Vagina (tissue), 2 donors: ENCODE measurements at places on chromosomes 5 and 9. TPM values are rescaled to one million over a fixed set of nuclear protein-coding genes. Genes with fewer than 3 reads are reported as not detected.

- peaks cover 72% of the 10 kb centered on the region for H3K4me1 ChIP-seq
- H3K36me3 ChIP-seq: no peaks in the 10 kb centered on the region
- H3K4me3 ChIP-seq: no peak overlapping the region
- no peak for DNase-seq
- H3K27ac ChIP-seq: no peak overlapping the region
These were observed 5.4 kb upstream of the NRARP start for GRCh38 chr9:137307255-137308056.

GRCh38 chr5:61366497-61367240 lies 34.6 kb downstream of the ZSWIM6 start:
- no peak for DNase-seq
- H3K27me3 ChIP-seq: no peaks in the 10 kb centered on the region
- no peak overlapping the region for H3K4me3 ChIP-seq
- no peak overlapping the region for H3K27ac ChIP-seq
- no peaks in the 10 kb centered on the region for H3K36me3 ChIP-seq
- H3K4me1 ChIP-seq: peaks cover 3% of the 10 kb centered on the region

- H3K36me3 ChIP-seq: no peaks in the 10 kb centered on the region
- no peak for DNase-seq
- H3K4me1 ChIP-seq: no peaks in the 10 kb centered on the region
- no peak overlapping the region for H3K4me3 ChIP-seq
- no peak overlapping the region for H3K27ac ChIP-seq
- H3K27me3 ChIP-seq: no peaks in the 10 kb centered on the region
These were observed 99.8 kb upstream of the CACNA1B start for GRCh38 chr9:137777761-137778160.

- no peaks in the 10 kb centered on the region for H3K27me3 ChIP-seq
- H3K4me1 ChIP-seq: no peaks in the 10 kb centered on the region
- H3K4me3 ChIP-seq: no peak overlapping the region
- no peak overlapping the region for H3K27ac ChIP-seq
- H3K36me3 ChIP-seq: no peaks in the 10 kb centered on the region
These were observed 54.0 kb downstream of the BOD1 start for GRCh38 chr5:173562451-173562850.

- DNase-seq: no peak
- H3K27me3 ChIP-seq: no peaks in the 10 kb centered on the region
- no peaks in the 10 kb centered on the region for H3K4me1 ChIP-seq
- no peak overlapping the region for H3K27ac ChIP-seq
- H3K36me3 ChIP-seq: no peaks in the 10 kb centered on the region
- H3K4me3 ChIP-seq: no peak overlapping the region
These were observed 78.6 kb upstream of the SLC28A3 start for GRCh38 chr9:84419031-84419602.

DNA sequence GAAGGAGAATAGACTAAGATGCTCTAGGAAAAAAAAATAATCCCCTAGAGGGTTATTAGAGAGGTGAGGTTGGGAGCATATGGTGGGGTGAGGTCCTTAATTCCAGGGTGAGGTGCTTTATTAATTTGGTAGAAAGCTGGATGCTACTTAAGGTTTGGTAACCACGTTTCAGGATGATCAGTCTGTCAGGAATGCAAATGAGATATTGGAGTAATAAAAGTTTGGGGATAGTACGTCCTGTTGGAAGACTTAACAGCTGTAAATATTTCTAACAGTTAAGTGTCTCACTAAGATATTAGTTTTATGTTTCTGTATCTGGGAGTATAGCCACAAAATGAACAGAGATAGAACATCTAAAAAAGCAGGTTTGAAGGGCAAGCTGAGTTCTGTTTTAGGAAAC lies 578.9 kb downstream of the CETN3 start:
- no peak overlapping the region for H3K4me3 ChIP-seq
- no peaks in the 10 kb centered on the region for H3K27me3 ChIP-seq
- no peak overlapping the region for H3K27ac ChIP-seq
- H3K4me1 ChIP-seq: no peaks in the 10 kb centered on the region

- no peaks in the 10 kb centered on the region for H3K4me1 ChIP-seq
- no peak overlapping the region for H3K27ac ChIP-seq
- H3K4me3 ChIP-seq: no peak overlapping the region
- H3K36me3 ChIP-seq: no peaks in the 10 kb centered on the region
These were observed 952.8 kb upstream of the EDIL3 start for GRCh38 chr5:85337435-85337834.

- H3K27me3 ChIP-seq: no peaks in the 10 kb centered on the region
- no peak overlapping the region for H3K27ac ChIP-seq
- DNase-seq: no peak
- no peak overlapping the region for H3K4me3 ChIP-seq
- H3K36me3 ChIP-seq: no peaks in the 10 kb centered on the region
These were observed 1131.0 kb downstream of the MAT2B start for GRCh38 chr5:164636456-164636855.

IL3 gene
- not detected for total RNA-seq

- H3K4me3 ChIP-seq: no peak overlapping the region
- no peaks in the 10 kb centered on the region for H3K4me1 ChIP-seq
- no peak for DNase-seq
- no peak overlapping the region for H3K27ac ChIP-seq
- H3K27me3 ChIP-seq: no peaks in the 10 kb centered on the region
These were observed 182.8 kb downstream of the ICE1 start for GRCh38 chr5:5605170-5605764.

- DNase-seq: no peak
- H3K27me3 ChIP-seq: no peaks in the 10 kb centered on the region
- H3K27ac ChIP-seq: no peak overlapping the region
- H3K36me3 ChIP-seq: no peaks in the 10 kb centered on the region
- no peaks in the 10 kb centered on the region for H3K4me1 ChIP-seq
These were observed 12.9 kb downstream of the FAM169A start for GRCh38 chr5:74853256-74853655.

DNA sequence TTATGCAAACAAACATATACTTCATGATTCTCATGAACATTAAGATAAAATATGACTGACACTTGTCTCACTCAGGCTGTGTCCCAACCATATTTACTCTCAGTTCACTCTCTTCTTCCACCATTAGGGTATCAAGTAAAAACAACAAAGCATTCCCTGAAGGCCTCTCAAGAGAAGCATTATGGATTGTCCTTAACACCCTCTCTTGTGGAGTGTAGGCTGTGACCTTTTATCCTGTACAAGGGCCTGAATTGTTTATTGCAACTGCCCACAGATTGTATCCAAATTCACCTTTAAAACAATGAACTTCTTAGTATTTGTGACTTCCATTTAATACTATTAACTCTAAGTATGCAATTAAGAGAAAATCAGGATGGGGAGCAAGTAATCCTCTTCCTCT lies 78.1 kb downstream of the RICTOR start:
- no peak overlapping the region for H3K4me3 ChIP-seq
- no peaks in the 10 kb centered on the region for H3K4me1 ChIP-seq

GRCh38 chr5:108084105-108084504 lies 297.8 kb downstream of the FBXL17 start:
- DNase-seq: no peak
- peaks cover 4% of the 10 kb centered on the region for H3K36me3 ChIP-seq
- no peaks in the 10 kb centered on the region for H3K27me3 ChIP-seq
- no peaks in the 10 kb centered on the region for H3K4me1 ChIP-seq
- H3K4me3 ChIP-seq: no peak overlapping the region

GRCh38 chr9:21746550-21746949 lies 55.9 kb upstream of the MTAP start:
- no peaks in the 10 kb centered on the region for H3K27me3 ChIP-seq
- H3K4me3 ChIP-seq: no peak overlapping the region
- H3K36me3 ChIP-seq: no peaks in the 10 kb centered on the region
- no peak overlapping the region for H3K27ac ChIP-seq
- DNase-seq: no peak

SLC9A3 gene
- total RNA-seq: 3.9 TPM

GRCh38 chr5:7269591-7270274 lies 126.2 kb upstream of the ADCY2 start:
- DNase-seq: no peak
- no peaks in the 10 kb centered on the region for H3K4me1 ChIP-seq
- H3K36me3 ChIP-seq: no peaks in the 10 kb centered on the region
- H3K27ac ChIP-seq: no peak overlapping the region

GRCh38 chr9:137110147-137110910 lies 4.2 kb downstream of the DPP7 start:
- H3K36me3 ChIP-seq: no peaks in the 10 kb centered on the region
- H3K4me3 ChIP-seq: no peak overlapping the region
- no peak for DNase-seq
- no peaks in the 10 kb centered on the region for H3K27me3 ChIP-seq

PSD2 gene
- 0.25 TPM for total RNA-seq

GRCh38 chr5:164475339-164475977 lies 970.0 kb downstream of the MAT2B start:
- no peaks in the 10 kb centered on the region for H3K4me1 ChIP-seq
- no peaks in the 10 kb centered on the region for H3K27me3 ChIP-seq
- H3K4me3 ChIP-seq: no peak overlapping the region
- H3K27ac ChIP-seq: no peak overlapping the region

CCDC192 gene
- total RNA-seq: not detected

DNA sequence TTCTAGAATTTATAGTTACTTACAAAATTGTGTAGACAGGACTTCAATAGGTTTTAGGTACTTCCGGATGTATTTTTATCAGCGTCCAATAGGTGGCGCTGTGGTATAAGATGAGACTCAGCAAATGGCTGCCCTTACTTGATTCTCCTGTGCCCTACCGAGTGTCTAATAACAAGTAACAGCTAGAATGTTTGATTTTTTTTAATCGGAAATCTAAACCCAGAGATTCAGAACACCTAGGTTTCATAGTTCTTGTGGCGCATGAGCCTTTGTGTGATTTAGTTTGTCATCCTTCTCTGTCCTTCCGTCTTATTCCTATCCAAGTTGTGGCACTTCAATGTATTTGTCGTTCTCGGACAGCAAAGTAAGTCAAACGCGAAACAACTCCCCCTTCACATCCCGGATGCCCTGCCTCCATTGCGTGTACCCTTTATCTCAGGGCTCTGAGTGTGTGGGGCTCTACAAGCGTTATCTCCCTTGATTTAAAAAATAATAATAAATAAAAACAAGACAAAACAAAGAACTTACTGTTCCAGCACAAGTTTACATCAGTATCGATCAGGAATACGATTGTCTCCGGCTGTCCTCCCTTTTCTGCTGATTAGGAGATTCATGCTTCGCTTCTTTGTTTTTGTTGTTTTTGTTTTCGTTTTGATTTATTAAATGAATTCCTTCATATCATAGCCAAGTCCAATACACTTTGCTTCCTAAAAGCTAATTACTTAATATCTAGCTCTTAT lies 50.7 kb upstream of the SLC30A5 start:
- H3K4me1 ChIP-seq: no peaks in the 10 kb centered on the region
- no peaks in the 10 kb centered on the region for H3K27me3 ChIP-seq
- DNase-seq: no peak
- H3K27ac ChIP-seq: peak overlapping the region; percentile 61
- no peaks in the 10 kb centered on the region for H3K36me3 ChIP-seq
- peak overlapping the region; percentile 38 for H3K4me3 ChIP-seq

- H3K4me3 ChIP-seq: no peak overlapping the region
- no peaks in the 10 kb centered on the region for H3K4me1 ChIP-seq
- H3K36me3 ChIP-seq: no peaks in the 10 kb centered on the region
- H3K27ac ChIP-seq: no peak overlapping the region
These were observed 593.4 kb upstream of the RGMB start for GRCh38 chr5:98179791-98180755.

CARD9 gene
- 16.9 TPM for total RNA-seq

DNA sequence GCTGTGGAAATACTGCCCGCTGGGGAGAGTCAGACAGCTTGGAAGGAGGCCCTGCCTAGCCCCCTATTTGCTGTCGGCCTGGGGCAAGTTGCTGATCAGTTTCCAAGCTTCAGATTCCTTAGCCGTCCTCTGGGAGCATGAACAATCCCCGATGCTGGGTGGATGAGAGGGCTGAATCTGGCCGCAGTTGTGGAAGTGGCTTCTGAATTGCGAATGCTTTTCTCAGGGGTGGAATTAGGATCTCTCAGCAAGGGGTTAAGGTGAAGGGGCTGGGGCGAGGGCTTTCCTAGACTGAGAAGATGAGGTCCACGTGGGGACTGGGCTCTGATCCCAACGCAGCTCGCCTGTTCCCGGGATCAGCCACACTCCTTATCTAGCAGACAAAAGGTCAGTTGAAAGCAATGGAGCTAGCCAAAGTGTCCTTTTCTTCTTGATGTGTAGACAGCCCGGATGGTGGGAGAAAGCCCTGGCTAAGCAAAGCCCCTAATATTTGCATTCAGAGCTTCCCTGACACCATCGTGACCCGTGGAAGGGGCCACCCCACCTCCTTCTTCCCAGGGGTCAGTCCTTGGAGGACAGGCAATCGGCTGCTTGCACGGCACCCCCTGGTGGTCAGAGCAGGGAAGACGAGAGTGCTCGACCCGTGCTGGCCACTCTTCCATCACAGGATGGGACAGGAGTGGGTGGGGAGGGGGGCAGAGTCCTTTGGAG lies 54.9 kb downstream of the COL15A1 start:
- peaks cover 40% of the 10 kb centered on the region for H3K4me1 ChIP-seq
- no peaks in the 10 kb centered on the region for H3K36me3 ChIP-seq
- H3K4me3 ChIP-seq: peak overlapping the region; percentile 13

- H3K27ac ChIP-seq: no peak overlapping the region
- H3K27me3 ChIP-seq: no peaks in the 10 kb centered on the region
- H3K4me1 ChIP-seq: peaks cover 9% of the 10 kb centered on the region
These were observed 40.4 kb downstream of the FER start for GRCh38 chr5:108788142-108788541.

- no peaks in the 10 kb centered on the region for H3K36me3 ChIP-seq
- no peak overlapping the region for H3K27ac ChIP-seq
- H3K4me1 ChIP-seq: no peaks in the 10 kb centered on the region
- no peak for DNase-seq
- H3K27me3 ChIP-seq: no peaks in the 10 kb centered on the region
These were observed 166.6 kb upstream of the DAP start for GRCh38 chr5:10927608-10928007.

DNA sequence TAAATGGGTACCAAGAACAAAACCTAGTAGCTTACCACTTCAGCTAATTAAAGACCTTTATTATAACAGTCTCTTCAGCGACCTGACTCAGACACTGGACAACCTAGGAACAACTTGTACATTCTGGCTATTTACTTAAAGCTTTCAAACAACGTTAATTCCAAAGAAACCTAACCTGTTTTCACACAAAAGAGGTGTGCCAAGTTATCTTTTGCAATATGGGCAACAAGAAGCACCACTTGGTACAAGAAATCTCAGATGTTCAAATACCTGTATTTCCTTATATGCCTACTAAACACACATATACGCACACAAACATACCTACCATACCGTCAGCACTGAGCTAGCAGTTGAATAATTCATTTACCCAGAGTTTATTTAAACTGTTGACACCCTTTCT lies 23.0 kb downstream of the RNF145 start:
- no peak overlapping the region for H3K4me3 ChIP-seq
- no peaks in the 10 kb centered on the region for H3K36me3 ChIP-seq
- DNase-seq: no peak
- peak overlapping the region; percentile 21 for H3K27ac ChIP-seq
- H3K4me1 ChIP-seq: peaks cover 46% of the 10 kb centered on the region

GRCh38 chr9:8724284-8725018 lies 924.9 kb upstream of the DMAC1 start:
- H3K27me3 ChIP-seq: no peaks in the 10 kb centered on the region
- DNase-seq: no peak
- H3K27ac ChIP-seq: no peak overlapping the region
- H3K4me1 ChIP-seq: no peaks in the 10 kb centered on the region

- no peaks in the 10 kb centered on the region for H3K36me3 ChIP-seq
- no peak overlapping the region for H3K27ac ChIP-seq
- no peaks in the 10 kb centered on the region for H3K4me1 ChIP-seq
- DNase-seq: no peak
- H3K4me3 ChIP-seq: no peak overlapping the region
- H3K27me3 ChIP-seq: no peaks in the 10 kb centered on the region
These were observed 359.4 kb downstream of the HINT1 start for GRCh38 chr5:130805648-130806047.

- no peaks in the 10 kb centered on the region for H3K27me3 ChIP-seq
- DNase-seq: no peak
- H3K36me3 ChIP-seq: no peaks in the 10 kb centered on the region
- H3K27ac ChIP-seq: no peak overlapping the region
These were observed 347.9 kb upstream of the SEMA6A start for GRCh38 chr5:116922532-116922931.
